ENCODE measurements at places on chromosomes 5 and 9.

DNA sequence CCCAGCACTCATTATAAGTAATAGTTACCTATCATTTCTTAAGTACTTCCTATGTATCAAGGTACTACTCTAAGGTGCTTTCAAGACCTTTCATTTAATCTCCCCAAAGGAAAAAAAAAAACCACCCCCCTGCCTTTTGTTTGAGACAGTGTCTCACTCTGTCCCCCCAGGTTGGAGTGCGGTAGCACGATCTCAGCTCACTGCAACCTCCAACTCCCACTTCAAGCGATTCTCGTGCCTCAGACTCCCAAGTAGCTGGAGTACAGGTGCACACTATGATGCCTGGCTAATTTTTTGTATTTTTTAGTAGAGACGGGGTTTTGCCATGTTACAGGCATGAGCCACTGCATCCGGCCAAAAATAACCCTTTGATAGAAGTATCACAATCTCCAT is 29.9 kb downstream of the SERINC5 start:
- DNase-seq, result no peak

- no peak for DNase-seq
Measured at GRCh38 chr9:5832071-5832537, 813 bp downstream of the ERMP1 start.

GRCh38 chr9:136806067-136806466 is 1.7 kb upstream of the RABL6 start:
- no peak for DNase-seq

GRCh38 chr9:110808599-110808980 is 140.0 kb downstream of the MUSK start:
- DNase-seq, result no peak

- no peak for DNase-seq
Measured at GRCh38 chr9:75960551-75960950, 70.1 kb downstream of the PCSK5 start.

- no peak for DNase-seq
Measured at GRCh38 chr5:171157775-171158174, 151.3 kb upstream of the TLX3 start.

Measured in stimulated activated CD8-positive, alpha-beta memory T cell treated with anti-CD3 and anti-CD28 coated beads, Interleukin-2, amount 100 ng/mL, for 1 hour (primary cell).